NCI-H1092 treated with DMSO at 0.1 percent for 48 hours (cell line): ENCODE measurements at places on chromosomes 5 and 9.

GRCh38 chr5:72248410-72248981 lies 71.5 kb downstream of the MRPS27 start:
- no peak for DNase-seq

DNA sequence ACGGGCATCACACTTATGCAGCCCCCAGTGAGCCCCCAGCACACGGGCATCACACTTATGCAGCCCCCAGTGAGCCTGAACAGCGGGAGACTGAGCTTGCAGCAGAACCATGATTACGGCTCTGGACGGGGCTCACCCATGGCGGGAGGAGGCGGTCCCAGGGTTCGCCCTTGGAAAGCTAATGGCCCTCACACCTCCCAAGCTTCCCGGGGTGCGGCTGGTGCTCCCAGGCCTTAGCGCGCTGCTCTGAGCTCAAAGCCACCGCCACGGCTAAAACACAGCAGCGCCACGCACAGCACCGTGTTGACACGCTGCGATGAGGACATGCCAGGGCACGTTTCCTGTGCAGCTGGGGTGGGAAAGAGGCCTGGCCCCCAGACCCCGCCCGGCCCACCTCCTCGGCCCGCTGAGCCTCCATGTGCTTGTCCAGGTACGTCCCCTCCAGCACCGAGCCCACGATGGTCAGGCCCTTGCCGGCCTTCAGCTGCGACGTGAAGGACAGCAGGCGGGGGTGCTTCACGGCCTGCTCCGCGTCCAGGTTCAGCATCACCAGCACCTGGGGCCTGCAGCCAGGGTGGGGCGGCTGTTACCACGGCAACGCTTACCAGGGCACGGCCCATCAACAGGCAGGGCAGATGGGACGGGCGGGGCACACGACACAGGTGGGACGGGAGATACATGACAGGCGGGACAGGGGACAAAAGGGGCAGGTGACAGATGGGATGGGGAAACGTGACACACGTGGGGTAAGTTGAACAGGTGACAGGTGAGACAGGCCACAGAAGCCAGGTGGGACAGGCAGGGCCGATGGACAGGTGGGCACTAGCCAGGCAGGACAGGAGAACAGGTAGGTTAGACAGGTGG lies 38.4 kb downstream of the SLC12A7 start:
- no peak for DNase-seq

DNA sequence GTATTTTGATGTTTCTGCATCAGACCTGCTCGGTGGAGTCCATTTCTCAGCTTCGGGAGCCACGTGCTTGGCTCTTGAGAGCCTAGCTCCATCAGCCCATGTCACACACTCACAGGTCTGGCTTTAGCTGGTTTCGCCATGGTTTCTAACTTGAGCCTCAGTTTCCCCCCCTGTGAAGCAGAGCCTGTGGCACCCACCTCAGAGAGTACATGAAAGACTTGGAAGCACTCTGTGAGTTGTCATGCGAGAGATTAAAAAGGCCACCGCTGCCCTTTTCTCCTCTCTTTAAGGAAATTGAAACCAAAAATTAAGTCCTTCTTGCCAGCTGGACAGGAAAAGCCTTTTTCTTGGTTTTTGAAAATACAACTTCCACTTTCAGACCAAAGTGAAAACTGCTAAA lies 8.8 kb downstream of the TENT4A start:
- no peak for DNase-seq

GRCh38 chr5:1480217-1480616 lies 35.0 kb upstream of the SLC6A3 start:
- DNase-seq: no peak

GRCh38 chr5:21654556-21654955 lies 1198.6 kb downstream of the CDH12 start:
- no peak for DNase-seq

- peak; percentile 20 for DNase-seq
Measured at GRCh38 chr5:1037123-1037670, 28.6 kb downstream of the NKD2 start.

- no peak for DNase-seq
Measured at GRCh38 chr9:227860-228259, 13.2 kb downstream of the DOCK8 start.

GRCh38 chr5:25707093-25707492 lies 1062.3 kb upstream of the CDH10 start:
- no peak for DNase-seq

DNA sequence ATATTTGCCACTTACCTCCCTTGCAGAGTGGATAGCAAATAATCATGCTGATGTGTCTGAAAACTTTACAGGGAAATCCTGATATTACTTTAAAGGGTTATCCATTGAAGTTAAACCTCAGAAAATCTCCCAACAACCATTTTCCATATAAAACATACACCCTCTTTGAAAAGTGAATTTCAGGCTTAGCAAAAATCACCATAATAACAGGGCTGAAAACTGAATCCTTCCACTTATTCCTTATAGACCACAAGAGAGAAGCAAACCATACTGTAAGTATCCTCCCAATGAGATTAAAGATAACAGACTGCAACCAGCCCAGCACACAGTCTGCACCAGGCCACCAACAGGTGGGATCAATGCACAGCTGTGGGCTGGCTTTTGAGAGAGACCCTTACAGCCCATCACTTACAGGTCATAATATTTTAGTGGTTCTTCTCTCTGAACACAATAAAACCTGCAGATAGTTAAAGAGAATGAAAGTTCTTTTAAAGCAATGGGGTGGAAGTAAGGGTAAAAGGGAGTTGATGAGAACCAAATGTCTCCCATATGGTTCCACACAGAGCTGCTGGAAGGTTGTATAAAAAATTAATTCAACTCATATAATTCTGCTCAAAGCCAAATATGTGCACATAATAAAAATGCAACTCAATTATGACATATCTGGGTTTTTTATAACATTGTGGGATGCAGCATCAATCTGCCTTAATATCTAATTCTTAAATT lies 376.2 kb upstream of the GRAMD2B start:
- no peak for DNase-seq

DNA sequence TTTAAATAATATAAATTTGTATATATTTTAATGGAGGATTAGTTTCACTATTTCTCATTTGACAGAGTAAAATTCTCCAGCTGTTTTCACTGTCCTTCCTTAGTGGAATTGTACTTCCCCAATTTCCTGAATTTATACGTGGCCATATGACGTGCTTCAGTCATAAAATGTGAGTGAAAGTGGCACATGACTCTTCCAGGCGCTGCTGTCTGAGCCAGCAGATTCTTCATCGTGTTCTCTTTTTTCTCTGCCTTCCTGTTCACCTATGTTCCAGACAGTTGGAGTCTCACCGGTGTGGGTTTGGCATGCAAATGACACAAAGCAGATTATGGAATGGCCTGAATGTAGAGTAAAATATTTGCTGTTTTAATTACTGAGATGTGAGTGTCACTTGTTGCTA lies 684.1 kb downstream of the SEMA5A start:
- DNase-seq: no peak

GRCh38 chr5:112338681-112339337 lies 80.3 kb downstream of the EPB41L4A start:
- DNase-seq: peak; percentile 80

GRCh38 chr9:134217431-134218210 lies 53.3 kb upstream of the RNU6ATAC start:
- no peak for DNase-seq

DNA sequence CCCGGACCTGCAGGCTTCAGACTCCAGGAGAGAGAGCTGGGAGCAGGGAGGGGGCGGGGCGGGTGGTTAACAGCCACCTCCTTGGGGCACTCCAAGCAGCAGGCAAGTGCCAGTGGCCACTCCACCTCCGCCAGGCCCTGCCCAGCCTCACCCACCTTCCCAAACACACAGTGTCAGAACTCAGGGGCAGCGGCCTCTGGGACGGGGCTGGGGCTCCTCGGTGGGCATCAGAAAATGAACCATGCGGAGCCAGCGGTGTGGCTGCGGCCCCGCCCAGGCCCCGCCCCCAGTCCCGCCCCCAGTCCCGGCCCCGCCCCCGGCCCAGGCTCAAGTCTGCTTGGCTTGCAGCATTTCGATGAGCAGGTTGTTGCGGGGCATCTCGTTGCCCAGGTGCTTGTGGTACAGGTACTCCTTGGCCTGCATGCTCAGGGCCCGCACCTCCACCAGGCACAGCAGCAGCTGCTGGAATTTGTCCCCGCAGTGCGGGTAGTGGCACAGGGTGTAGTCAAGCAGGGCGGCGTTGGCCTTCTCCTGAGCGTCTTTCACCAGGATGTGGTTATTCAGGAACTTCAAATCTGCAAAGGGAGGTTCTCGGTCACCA lies 24.7 kb downstream of the NR5A1 start:
- DNase-seq: no peak

GRCh38 chr9:120941046-120941770 lies 14.6 kb upstream of the TRAF1 start:
- no peak for DNase-seq

- no peak for DNase-seq
Measured at GRCh38 chr9:27945386-27945785, 372.1 kb upstream of the C9orf72 start.

DNA sequence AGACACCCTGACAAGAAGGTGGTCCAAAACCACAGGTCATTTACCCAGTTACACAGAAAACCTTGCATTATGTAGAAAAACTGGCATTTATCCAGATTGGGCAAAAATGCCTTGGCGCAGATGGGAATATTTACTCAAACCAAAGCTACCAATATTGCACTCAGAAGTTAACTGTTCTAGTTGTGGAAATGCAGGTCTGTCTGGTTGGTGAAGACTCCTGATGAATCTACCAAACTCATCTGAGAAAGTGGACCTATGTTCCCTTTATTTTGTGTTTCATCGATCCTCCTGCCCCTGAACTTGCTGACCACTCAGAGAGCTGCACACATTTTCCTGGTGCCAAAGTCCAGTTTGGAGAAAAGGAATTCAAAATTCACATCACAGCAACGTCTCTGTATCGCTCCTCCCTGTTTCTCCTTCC lies 85.2 kb upstream of the ALDH1A1 start:
- no peak for DNase-seq

- no peak for DNase-seq
Measured at GRCh38 chr9:77981332-77981731, 50.3 kb downstream of the GNAQ start.

DNA sequence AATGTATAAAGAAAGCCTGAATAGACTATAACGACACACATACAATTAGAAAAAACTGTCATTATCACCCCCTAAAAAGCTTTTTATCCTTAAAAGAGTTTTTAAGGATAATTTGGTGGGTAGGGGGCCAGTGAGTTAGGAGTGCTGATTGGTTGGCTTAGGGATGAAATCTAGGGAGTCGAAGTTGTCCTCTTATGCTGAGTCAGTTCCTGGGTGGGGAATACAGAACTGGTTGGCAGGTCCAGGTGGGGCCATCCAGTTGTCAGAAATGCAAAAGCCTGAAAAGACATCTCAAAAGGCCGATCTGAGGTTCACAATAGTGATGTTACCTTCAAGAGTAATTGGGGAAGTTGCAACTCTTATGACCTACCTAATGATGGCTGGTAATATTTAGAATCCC lies 13.6 kb downstream of the ZBTB5 start:
- no peak for DNase-seq

GRCh38 chr5:180491496-180491895 lies 2.7 kb upstream of the CNOT6 start:
- DNase-seq: no peak

DNA sequence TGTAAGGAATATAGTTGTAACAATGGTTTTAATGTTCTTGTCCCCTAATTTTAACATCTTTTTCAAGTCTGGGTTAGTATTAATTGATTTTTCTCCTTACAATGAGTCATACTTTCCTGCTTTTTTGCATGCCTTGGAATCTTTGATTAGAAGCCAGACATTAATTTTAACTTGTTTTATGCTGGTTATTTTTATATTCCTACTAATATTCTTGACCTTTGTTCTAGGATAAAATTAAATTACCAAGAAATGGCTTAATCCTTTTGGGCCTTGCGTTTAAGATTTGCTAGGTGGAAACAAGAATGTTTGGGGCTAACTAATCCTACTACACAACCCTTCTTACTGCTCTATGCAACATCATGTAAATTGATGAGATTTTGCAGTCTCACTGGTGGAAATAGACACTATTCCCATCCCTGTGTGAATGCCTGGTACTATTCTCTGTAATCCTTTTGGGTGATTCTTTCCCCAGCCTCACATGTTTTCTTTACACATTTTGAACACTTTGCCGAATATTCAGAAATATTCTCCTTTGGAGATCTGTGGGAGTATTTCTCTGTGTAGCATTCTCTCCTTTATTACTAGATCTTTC lies 47.2 kb downstream of the ZCCHC7 start:
- no peak for DNase-seq
